DMS79 (cell line): ENCODE measurements at places on chromosomes 1 and 21.

GRCh38 chr1:227328405-227329019, 10.2 kb upstream of the CDC42BPA start:
- DNase-seq, result no peak

DNA sequence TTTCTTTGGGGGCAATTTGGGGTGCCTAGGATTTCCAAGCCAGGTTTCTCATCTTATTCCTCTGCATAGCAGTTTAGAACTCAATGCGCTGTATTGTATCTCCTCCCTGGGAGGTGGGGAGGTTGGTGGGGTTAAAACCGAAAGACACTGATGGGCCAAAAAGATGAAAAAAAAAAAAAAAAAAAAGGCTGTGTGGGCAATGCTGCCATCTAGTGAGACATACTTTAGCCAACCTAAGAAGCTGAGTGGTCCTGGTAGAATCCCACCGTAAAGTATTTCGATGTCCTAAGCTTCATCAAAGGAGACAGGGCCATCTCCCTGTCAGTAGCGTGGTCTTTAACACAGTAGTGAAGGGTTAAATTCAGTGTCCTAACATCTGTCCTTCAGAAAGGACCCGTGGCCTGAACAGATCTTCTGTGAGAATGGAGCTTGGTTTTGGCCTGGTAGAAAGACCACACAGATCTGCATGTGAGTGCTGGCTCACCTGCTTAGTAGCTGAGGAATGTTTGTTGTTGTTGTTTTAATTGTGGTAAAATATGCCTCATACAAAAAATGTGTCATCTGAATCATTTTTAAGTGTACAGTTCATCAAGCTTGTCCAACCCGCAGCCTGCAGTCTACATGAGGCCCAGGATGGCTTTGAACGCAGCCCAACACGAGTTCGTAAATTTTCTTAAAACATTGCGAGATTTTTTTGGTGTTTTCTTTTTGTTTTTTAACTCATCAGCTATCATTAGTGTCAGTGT, 226.2 kb downstream of the KIF26B start:
- DNase-seq, result no peak

- no peak for DNase-seq
Observed at GRCh38 chr1:10874351-10874750, 77.9 kb upstream of the CASZ1 start.

GRCh38 chr21:32423320-32424190, 11.0 kb downstream of the EVA1C start:
- no peak for DNase-seq
